WTC11 (cell line): ENCODE measurements at places on chromosomes 6 and 20. TPM values are rescaled to one million over a fixed set of nuclear protein-coding genes. Genes with fewer than 3 reads are reported as not detected.

DNA sequence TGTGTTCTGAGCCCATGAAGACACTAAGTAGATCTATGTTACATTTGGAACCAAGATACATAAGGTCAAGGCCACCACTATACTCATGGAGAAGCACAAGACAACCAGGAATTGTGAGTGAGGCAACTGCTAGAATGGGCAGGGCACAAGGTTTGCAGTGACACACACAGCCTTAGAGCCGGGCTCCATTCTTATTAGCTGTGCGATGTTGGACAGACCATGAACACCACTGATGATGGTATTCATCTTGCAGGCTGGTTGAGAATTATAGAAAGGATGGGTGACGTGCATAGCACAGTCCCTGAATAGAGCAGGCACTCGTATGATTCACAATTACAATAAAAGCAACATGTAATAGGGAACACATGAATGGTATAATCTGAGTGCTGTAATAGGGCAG lies 172.4 kb downstream of the GJA10 start:
- DNase-seq = no peak

DNA sequence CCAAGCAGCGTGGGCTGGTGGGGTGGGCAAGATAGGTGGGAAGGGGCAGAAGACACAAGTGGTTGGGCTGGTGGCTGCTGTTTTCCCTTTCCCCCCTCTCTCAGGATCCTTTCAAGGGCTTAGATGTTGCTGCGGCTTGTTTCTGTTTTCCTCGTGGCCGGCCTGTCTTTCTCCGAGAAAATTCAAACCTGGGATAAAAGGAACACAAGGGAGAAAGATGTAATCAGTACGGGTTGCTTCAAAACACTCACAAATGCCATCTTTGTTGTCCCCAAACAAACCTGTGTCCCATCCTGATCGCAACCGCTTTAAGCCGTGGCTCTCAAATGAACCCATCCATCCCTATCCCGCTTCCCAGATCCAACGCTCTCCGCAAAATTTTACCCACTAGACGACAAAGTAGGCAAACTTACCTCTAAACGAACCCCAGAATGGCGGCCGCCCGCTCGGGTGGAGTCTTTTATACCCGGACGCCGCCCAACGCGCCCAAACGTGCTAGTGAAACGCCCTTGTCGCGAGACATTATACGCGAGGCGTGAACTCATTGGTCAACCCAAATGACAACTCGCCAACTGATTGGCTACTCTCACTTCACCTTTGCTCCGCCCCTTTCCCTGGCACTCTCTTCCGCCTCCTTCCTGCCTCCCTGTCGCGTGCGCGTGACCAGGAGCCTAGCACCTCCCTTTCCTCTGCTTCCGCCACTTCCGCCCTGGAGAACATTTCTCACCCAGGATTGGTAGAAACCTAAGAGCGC lies at the start of gene PPP1R10:
Gene PPP1R10 (minus strand): TSS at position 433 of the 754 bp plus-strand sequence. CDS start 7,299 bp downstream, outside the sequence.
- DNase-seq = peak; percentile 99

DNA sequence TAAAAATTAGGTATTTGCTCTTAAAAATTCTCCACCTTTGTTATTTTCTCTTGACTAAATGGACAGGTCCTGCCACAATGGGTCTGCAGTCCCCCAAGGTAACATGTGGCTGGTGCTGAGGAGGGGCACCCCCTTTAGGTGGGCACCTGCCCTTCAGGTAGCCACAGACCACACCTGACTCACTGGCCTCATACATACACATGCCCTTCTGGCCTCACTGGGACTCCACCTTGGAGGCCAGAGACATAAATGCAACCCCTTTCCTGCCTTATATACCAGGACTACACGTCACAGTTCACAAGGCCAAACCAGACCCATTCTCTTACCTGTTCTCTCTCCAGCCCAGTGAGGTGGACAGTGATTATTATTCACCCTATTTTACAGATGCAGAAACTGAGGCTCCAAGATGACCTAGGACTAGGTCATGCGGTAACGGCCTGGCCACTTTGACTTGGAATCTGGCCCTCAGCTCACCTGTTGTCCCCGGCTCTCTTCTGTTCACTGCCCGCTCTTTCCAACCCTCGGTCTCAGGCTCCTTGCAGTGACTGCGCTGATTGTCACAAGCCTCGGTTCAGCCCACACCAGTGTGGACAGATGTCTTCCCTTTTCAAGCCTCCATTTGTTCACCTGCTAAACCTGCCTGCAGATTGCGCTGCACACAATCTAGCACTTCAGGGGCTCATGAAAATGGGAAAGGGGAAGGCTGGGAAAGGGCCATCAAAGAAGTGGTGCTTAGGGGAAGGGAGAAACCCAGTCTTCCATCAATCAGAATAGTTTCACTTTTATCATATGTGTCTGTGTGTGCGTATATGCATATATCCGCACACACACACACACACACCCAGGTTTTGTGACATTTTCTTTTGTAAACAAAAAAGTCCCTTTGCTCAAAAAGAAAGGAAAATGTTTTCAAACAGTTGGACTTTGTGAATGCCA lies 121.7 kb downstream of the BCAS1 start:
- DNase-seq = no peak

CCDC170 gene
- total RNA-seq = 0.25 to 0.57 TPM (median 0.26 TPM) in 3 replicates

DNA sequence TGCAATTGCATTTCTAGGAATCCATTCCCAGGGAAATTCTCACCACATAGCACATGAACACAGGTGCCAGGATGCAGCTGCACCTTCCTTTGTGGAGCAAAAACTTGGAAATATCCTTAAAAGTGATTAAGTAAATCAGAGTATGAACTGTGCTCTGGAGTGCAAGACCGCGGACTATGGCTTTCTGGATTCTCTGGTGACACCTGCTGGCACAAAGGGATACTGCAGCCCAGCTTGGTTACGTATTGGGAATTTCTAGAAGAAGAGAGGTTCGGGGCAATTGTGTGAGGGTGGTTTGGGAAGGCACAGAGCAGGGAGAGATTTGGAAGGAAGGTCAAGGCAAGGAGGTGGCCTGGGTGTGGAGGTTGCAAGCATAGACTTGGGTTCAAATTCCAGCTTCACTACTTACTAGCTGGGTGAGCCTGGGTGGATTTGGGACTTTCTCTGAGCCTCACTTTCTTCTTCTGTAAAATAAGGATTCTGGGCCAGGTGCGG lies 15.9 kb upstream of the PEDS1 start:
- DNase-seq = peak; percentile 92

GRCh38 chr6:140438346-140438735 lies 1063.9 kb upstream of the CITED2 start:
- no peak for DNase-seq

DNA sequence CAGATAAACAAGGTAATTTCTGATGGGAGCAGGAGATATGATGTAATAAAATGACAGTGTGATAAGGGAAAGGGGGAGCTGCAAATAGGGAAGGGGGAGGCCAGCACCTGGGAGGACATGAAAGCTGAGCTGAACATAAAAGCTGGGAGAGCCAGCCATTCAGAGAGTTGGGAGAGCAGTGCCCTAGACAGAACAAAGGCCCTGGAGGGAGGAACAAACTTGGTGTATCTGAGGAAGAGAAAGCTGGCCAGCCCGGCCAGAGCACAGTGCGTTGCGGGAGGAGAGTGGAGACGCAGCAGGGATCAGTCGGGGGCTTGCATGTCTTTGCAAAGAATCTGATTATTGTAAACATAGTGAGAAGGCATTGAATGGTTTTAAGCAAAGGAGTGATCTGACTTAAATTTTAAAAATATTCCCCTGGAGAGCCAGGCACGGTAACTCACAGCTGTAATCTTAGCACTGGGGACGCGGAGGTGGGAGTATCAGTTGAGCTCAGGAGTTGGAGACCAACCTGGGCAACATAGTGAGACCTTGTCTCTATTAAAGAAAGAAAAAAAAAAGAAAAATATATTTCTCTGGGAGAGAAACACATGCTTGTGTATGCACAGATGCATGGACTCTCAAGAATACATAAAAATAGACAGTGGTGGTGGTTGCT lies 318.2 kb downstream of the ZFAND3 start:
- peak; percentile 40 for DNase-seq

- no peak for DNase-seq
Measured at GRCh38 chr6:47288267-47289090, 21.2 kb downstream of the TNFRSF21 start.

CDK19 gene
- 10.6 to 11.7 TPM (median 10.7 TPM) in 3 replicates for total RNA-seq
